8988T (cell line): ENCODE measurements at places on chromosomes 5 and 9.

- DNase-seq: no peak
These were observed 78.5 kb upstream of the EPB41L4B start for GRCh38 chr9:109399258-109399767.

DNA sequence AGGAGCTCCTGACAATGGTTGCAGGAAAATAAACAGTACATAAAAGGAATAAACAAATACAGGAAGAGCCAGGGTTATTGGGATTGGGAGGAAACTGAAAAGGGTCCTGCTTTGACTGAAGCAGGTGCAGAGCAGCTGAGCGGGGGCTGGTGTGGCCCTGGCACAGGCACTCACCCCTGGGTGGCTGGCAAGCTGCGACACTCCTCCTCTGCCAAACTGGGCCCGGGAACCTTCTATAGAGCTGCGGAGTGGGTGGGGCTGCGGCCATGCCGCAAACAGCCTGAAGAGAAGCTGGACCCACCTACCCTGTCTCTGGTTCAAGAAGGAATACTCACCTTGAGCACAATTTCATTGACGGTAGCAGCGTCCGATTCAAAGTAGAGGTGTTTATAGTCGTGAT is 182.5 kb downstream of the GAPVD1 start:
- DNase-seq: no peak

- no peak for DNase-seq
These were observed 28.7 kb upstream of the ADAMTS19 start for GRCh38 chr5:129431406-129431805.

DNA sequence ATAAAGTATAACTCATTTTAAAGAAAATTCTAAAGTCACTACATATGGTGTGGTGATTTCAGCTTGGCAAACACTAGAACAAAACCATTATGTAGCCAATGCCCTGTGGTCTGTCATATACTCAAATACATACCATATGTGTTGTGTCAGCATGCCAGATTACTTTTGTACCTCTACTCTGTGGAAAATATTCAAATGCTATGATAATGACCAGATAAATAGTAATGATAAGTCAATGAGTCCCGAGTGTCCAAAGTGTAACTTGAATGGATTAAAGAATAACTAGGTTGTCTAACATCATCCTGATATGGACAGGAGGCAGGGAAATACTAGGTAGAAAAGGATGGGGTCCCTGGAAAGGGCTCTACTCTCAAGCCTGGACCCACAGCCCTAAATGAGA is 58.0 kb upstream of the IL6ST start:
- no peak for DNase-seq

DNA sequence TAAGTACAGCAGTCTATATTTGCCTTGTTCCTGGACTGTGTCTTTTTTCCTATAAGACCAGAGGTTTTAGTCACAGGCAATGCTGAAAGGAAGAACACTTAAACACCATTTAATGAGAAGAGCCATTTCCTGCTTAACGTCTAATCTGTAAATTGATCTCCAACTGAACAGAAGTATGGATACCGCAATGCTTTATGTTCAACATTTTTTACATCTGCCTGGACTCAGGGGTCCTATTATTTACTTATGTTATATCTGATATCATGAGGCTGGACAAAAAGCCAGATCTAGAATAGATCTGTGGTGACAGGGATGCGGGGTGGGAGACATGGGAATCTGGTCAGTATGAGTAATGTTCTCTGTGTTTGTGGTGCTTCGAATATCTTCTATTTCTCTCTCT is 334.6 kb upstream of the MPDZ start:
- DNase-seq: no peak

GRCh38 chr5:4366628-4367027 is 771.0 kb downstream of the IRX1 start:
- no peak for DNase-seq
